Activated T-cell treated with anti-CD3 and anti-CD28 coated beads for 24 hours (primary cell): ENCODE measurements at places on chromosomes 1 and 21.

- no peak for DNase-seq
Observed at GRCh38 chr1:69272684-69273083, 295.0 kb upstream of the LRRC7 start.

GRCh38 chr1:177119311-177119710 is 45.2 kb downstream of the ASTN1 start:
- DNase-seq: no peak

- DNase-seq: no peak
Observed at GRCh38 chr21:46308431-46308830, 15.2 kb downstream of the C21orf58 start.

- no peak for DNase-seq
Observed at GRCh38 chr1:244102468-244102867, 51.4 kb downstream of the ZBTB18 start.

GRCh38 chr1:223221686-223222085 is 78.6 kb upstream of the TLR5 start:
- no peak for DNase-seq

- DNase-seq: no peak
Observed at GRCh38 chr1:231058416-231059109, 18.5 kb upstream of the FAM89A start.

GRCh38 chr1:68128157-68128556 is 77.7 kb upstream of the DIRAS3 start:
- DNase-seq: no peak

DNA sequence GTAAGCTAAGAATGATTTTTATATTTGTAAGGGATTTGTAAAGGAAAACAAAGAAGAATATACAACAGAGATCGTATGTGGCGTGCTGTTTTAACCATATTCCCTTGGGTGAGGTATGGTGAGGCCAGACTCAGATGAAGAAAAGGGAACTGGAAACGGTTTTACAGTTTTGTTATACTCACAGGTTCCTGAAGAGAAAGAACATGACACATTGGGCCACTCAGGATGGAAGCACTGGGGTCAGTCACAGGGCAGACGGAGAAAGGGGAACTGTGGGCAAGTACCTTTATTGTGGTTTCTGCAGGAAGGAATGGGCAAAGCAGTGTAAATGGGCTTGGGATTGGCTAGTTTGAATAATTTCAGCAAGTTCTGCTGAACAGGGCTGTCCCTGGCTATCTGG is 177.4 kb downstream of the LBR start:
- DNase-seq: no peak

- no peak for DNase-seq
Observed at GRCh38 chr1:230323686-230324085, 102.4 kb downstream of the PGBD5 start.

DNA sequence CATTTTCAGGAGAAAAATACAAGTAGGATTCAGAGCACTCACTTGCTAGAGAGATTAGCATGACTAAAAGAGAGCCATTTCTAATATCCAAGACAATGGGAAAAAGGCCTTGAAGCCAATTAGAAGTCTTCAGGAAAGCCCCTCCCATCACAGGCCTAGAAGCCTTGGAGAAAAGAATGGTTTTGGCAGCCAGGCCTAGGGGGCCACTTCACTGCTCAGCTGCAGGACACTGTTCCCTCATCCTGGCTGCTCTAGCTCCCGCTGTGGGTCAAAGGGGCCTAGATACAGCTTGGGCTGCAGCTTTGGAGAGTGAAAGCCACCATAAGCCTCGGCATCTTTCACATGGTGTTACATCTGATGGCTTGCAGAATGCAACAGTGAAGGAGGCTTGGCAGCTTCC is 62.8 kb downstream of the RGS4 start:
- DNase-seq: no peak

DNA sequence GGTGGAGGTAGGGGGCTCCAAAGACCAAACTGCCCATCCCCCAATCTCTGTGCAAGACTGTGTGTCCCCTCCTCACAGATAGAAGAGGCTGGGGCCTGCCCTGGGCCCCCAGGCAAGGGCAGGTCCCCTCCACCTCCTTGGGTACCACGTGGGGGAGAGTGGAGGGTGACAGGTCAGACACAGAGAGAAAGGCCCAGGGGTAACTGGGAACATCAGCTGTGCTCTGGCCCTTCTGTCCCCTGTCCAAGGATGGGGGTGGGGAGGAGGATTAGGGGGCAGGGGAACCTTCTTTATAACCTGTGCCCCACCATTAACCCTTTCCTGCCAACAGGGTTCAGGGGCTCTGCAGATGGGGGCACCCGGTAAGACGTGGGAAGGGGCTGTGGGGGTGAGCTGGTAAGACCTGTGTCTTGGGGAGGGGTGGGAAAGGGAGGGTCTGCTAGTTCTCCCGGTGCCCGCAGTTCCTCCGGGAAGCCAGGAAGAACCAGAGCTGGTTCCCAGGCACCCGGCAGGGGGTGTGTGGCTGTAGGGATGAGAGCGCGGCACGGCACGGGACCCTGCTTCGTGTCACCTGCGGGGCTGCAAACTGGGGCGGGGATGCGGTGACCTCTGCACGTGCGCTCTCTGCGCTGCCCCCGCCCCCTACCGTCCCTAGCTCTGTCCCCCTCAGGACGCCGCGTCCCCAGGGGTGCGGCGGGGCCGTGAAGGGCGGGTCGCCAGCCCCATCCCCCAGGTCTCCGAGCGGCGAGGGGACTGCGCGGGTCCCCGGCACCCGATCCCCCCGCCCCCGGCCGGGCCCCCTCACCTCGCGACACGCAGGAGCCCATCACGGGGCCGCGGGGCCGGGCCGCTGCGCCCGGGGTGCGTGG is 601 bp downstream of the FAM131C start:
- no peak for DNase-seq

GRCh38 chr1:18633422-18634155 is 2.9 kb downstream of the PAX7 start:
- no peak for DNase-seq

DNA sequence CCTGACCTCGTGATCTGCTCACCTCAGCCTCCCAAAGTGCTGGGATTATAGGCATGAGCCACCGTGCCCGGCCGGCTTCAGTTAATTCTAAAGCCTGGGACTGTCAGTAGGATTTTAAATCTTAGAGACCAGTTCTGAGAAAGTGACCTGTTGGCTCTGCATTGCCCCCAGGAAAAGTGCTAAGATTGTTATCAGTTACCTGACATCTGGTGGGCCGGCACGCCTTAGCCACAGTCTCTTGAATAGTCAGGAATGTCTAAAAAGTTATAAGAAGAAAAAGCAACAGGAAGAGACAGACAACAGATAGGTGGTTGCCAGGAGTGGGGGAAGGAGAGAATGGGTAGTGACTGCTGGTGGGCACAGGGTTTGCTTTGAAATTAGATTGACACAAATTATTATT is 35.1 kb downstream of the RABGAP1L start:
- DNase-seq: no peak

GRCh38 chr1:220817907-220818306 is 31.2 kb downstream of the MTARC1 start:
- DNase-seq: no peak
